ENCODE measurements at places on chromosomes 7 and 10.

DNA sequence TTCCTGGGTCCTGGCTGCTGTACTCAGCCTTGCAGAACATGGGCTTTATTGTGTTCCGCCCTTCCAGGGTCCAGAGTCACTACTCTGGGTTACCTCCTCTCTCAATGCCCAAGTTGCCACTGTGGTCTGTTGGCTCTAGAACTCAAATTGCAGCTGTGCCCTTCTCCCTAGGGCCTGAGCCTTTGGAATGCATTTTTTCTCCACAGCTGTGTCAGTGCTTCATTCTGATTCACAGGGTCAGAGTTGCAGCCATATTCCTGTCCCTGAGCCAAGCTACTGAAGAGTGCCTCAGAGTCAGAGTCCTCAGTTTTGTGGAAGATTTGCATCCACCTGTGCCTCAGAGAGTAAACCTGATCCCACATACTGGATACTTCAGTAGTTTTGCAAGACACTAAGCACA is 167.5 kb downstream of the ITGB1 start:
- DNase-seq: no peak

DNA sequence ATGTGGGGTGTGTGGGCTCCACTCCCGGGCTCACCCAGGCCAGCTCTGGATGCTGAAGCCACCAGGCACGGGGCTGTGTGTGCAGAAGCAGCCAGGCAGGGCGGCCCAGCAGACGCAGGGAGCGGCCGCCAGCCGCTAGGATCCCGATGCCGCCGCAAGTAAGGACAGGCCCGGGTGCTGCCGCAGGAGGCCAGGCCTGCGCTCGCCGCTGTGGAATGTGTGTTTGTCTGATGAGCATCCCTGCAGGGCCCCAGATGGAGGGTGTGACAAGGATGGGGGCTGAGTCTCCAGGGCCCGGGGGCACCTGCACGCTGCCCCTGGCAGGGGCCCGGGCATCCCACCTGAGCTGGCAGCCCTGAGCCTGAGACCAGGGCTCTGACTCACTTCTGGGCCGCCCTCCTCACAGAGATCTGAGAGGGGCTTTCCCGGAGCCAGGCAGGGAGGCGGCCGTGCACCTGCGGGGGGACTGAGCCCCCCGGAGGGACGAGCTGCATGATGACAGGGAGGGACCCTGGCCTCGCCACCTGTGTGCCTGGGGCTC is 101.5 kb downstream of the FOXL3 start:
- DNase-seq: no peak

DNA sequence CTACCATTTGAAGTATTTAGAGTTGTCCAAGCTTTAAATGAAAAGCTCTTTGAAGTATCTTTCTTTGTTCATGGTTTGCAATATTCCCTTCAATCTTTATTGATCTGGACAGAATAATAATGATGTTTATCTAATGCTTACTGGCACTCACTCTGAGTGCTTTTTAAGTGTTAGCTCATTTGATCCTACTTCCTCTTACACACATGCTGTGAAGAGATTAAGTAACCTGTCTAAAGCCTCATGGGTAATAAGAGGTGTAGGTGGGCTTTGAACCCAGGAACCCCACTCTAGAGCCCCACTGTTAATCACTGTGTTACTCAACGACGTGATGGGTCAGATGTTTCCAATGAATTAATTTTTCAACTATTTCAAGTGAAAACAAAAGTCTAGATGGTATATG is 31.1 kb upstream of the ADD3 start:
- no peak for DNase-seq

GRCh38 chr7:139776486-139777132 is 1.2 kb downstream of the HIPK2 start:
- DNase-seq: no peak

DNA sequence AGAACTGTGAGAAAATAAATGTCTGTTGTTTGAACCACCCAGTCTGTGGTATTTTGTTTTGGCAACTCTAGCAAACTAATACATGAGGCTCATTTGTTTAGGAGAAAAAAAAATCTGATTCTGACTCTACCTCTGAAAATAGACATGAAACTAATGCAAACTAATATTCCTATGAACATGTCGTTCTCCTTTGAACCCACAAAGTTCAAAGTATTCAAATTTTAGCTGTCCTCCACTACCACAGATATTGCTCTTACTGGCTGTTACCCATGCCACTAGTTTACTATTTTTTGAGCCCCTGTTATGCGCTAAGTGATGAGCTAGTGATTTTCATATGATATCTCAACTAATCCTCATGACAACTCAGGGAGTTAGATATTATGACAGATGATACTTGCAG is 58.8 kb upstream of the ZNF804B start:
- no peak for DNase-seq

GRCh38 chr10:99233000-99233688 is 2.5 kb downstream of the HPSE2 start:
- no peak for DNase-seq

- no peak for DNase-seq
These were observed 57.7 kb upstream of the KCNIP2 start for GRCh38 chr10:101901340-101901739.

GRCh38 chr10:74612195-74612594 is 214.2 kb upstream of the KAT6B start:
- DNase-seq: no peak

- DNase-seq: no peak
These were observed 22.6 kb downstream of the ASAH2 start for GRCh38 chr10:50228672-50229071.

DNA sequence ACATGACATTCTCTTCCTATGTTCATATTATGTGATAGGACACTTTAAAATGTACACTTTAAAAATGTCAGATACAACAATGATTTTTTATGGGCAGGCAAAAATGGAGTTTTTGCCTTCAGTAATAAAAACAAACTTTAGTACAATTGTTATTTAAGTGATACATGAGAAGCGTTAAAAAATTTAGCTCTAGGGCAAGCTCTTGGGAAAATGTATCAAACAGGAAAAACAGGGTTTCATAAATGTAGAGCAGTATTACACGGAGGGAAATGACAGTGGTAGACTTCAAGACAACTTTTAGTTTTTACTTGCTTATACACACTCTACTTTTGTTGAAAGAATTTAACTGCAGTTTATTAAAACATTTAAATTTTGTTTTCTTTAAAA is 1.5 kb downstream of the FHIP2A start:
- DNase-seq: no peak

DNA sequence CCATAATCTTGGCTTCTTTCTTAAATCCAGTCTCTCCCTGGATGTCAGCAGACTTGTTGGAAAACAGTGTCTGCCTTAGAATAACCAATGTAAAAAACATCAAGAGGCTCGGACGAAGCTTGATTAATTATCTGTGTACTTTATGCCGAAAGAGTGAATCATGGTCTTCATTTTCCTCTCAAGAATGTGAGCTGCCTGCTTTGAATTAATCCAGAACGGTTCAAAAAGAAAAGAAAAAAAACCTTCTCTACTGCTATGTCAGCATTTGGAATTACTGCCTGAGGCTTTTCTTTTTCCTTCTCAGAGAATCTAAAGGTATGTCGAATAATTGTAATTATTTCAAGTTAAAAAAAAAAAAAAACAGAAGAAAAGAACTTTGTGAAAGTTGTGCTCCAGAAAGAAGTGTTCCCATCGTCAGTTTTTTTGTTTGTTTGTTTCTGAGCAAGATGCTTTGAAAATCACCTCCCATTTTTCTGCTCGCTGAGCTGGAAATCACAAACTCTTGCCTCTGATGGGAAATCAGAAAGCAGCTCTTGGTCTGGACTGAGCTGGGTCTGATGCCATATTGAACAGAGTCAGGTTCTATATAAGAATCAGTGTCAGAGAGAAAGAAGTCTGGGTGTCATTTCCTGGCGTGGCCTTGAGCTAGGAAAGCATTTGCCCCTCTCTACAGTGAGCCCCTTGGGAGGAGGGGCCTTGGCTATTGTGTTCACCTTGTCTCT is 20.2 kb downstream of the PLPP4 start:
- DNase-seq: no peak

GRCh38 chr7:113217314-113217713 is 99.0 kb upstream of the SMIM30 start:
- DNase-seq: no peak

GRCh38 chr7:88432301-88432700 is 125.6 kb upstream of the STEAP4 start:
- DNase-seq: no peak

DNA sequence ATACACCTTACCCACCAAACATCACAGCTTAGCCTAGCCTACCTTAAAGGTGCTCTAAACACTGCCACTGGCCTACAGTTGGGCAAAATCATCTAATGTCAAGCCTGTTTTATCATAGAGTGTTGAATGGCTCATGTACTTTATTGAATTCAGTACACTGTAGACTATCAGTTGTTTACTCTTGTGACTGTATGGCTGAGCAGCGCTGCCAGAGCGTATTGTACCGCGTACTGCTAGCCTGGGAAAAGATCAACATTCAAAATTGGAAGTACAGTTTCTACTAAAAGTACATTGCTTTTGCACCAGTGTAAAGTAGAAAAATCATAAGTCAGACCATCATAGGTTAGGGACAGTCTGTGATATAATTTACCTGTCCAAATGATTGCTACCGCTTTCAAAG is 226.8 kb downstream of the PRPF18 start:
- DNase-seq: no peak

GRCh38 chr7:70595755-70596597 is 536.0 kb upstream of the GALNT17 start:
- no peak for DNase-seq

GRCh38 chr7:111329367-111330234 is 232.7 kb downstream of the IMMP2L start:
- no peak for DNase-seq

- no peak for DNase-seq
These were observed 84.0 kb downstream of the SEMA3D start for GRCh38 chr7:85102813-85103350.

- DNase-seq: no peak
These were observed 29.9 kb upstream of the IFRD1 start for GRCh38 chr7:112420236-112420861.

Data from activated CD4-positive, CD25-positive, alpha-beta regulatory T cell (primary cell).